ENCODE measurements at places on chromosomes 6 and 20. TPM values are rescaled to one million over a fixed set of nuclear protein-coding genes. Genes with fewer than 3 reads are reported as not detected.

DNA sequence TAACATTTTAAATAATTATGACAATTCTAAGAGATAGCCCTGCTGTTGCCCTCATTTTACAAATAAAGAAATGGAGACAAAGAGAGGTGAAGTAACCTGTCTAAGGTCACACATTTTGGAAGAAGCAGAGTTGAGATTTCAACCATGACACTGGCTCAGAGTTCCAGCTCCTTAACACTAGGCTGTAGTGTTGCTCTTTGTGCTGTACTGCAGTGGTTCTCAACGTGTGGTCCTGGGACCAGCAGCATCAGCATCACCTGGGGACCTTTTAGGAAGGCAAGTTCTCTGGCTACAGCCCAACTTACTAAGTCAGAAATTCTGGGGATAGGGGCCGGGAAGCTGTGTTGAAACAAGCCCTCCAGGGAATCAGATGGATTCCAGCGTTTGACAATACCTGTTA is 62.4 kb upstream of the FERMT1 start:
- no peaks in the 10 kb centered on the region for H3K27me3 ChIP-seq
- no peak overlapping the region for H3K27ac ChIP-seq
- no peak overlapping the region for H3K4me3 ChIP-seq
- peak; percentile 11 for DNase-seq
- H3K4me1 ChIP-seq, result peaks cover 4% of the 10 kb centered on the region

DNA sequence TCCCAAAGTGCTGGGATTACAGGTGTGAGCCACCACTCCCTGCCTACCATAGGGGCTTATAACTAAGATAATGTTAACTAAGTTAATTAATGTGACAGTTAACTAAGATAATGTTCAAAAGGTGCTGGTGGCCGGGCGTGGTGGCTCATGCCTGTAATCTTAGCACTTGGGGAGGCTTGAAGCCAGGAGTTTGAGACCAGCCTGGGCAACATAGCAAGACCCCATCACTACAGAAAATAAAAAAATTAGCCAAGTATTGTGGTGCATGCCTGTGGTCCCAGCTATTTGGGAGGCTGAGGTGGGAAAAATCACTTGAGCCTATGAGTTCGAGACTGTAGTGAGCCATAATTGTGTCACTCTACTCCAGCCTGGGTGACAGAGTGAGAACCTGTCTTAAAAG is 32.8 kb upstream of the SRF start:
- no peaks in the 10 kb centered on the region for H3K27me3 ChIP-seq
- H3K36me3 ChIP-seq, result no peaks in the 10 kb centered on the region
- H3K4me1 ChIP-seq, result peaks cover 5% of the 10 kb centered on the region
- H3K27ac ChIP-seq, result no peak overlapping the region
- no peak overlapping the region for H3K4me3 ChIP-seq

DNA sequence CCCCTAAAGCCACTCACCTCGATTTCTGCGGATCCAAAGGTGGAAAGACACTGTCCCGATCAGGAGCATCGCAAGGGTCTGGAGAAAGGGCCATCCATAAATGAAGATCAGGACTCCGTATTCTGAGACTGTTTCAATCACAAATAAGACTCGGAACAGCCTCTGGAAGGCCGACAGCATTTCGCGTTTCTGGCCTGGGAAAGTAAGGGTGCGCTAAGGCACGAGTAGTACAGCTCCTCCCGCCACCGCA is 44.6 kb downstream of the DPPA5 start:
- H3K27me3 ChIP-seq, result no peaks in the 10 kb centered on the region
- H3K27ac ChIP-seq, result peak overlapping the region; percentile 85
- peaks cover 12% of the 10 kb centered on the region for H3K4me1 ChIP-seq
- H3K4me3 ChIP-seq, result peak overlapping the region; percentile 72
- no peak for DNase-seq

Gene RUNX2
- total RNA-seq, result 2.1 TPM

All from hepatocyte (in vitro differentiated cells).